ENCODE measurements at places on chromosomes 6 and 20. TPM values are rescaled to one million over a fixed set of nuclear protein-coding genes. Genes with fewer than 3 reads are reported as not detected.

GRCh38 chr20:33337119-33337518 is 54.1 kb downstream of the BPIFB1 start:
- no peak for DNase-seq

The TMEM74B gene
- 1.2 TPM for total RNA-seq

DNA sequence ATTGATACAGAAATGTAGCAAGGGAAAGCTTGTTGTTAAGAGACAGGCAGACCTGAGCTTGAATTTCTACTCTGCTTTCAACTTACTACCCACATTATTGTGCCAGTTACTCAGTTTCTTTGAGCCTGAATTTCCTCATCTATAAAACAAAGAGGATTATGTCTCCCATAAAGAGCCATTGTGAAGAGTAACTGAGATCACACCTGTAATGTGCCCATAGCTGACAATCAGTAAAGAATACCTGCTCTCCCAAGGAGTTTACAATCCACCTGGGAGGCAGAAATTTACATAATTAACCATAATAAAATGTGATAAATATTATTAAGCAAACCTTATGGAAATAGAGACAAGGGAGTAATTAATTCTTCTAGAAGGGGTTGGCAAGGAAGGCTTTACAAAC is 204.9 kb downstream of the EPM2A start:
- DNase-seq: no peak

The PPP1R3G gene
- 0.40 TPM for total RNA-seq

Data from left lobe of liver (tissue), 2 donors.